Heart right ventricle (tissue), 16 donors: ENCODE measurements at places on chromosomes 6 and 20. TPM values are rescaled to one million over a fixed set of nuclear protein-coding genes. Genes with fewer than 3 reads are reported as not detected.

GRCh38 chr6:2896741-2897140, 6.4 kb downstream of the SERPINB9 start:
- H3K36me3 ChIP-seq, result peaks cover 4% of the 10 kb centered on the region
- no peak overlapping the region for H3K27ac ChIP-seq
- DNase-seq, result no peak

- no peaks in the 10 kb centered on the region for H3K36me3 ChIP-seq
- no peak overlapping the region for H3K4me3 ChIP-seq
- no peak for DNase-seq
- no peak overlapping the region for H3K27ac ChIP-seq
- H3K4me1 ChIP-seq, result peaks cover 19% of the 10 kb centered on the region
- no peaks in the 10 kb centered on the region for H3K27me3 ChIP-seq
Observed at GRCh38 chr20:35451295-35451694, 4.1 kb upstream of the CEP250 start.

DNA sequence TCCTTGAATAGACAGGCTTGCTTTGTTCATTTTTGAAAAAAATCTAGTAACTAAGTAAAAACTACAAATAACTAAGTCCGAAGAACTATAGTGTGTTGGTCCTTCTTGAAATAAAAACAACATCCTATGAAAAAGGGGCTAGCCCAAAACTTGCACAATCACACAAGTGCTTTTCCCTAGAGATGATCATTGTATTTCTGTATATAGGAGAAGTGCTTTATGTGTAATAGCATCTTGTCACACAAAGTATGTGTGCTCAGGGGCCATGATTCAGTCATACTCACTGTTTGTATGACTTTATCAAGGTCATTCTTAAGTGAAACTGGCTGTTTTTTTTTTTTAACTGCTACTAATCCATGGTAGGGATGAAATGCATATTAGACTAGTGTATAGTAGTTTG, 179.8 kb downstream of the DTNBP1 start:
- no peaks in the 10 kb centered on the region for H3K27me3 ChIP-seq
- no peak overlapping the region for H3K4me3 ChIP-seq
- peaks cover 19% of the 10 kb centered on the region for H3K4me1 ChIP-seq
- no peak for DNase-seq
- no peak overlapping the region for H3K27ac ChIP-seq

GRCh38 chr6:134936476-134936875, 13.4 kb downstream of the ALDH8A1 start:
- no peaks in the 10 kb centered on the region for H3K27me3 ChIP-seq
- no peak for DNase-seq
- no peaks in the 10 kb centered on the region for H3K36me3 ChIP-seq
- H3K27ac ChIP-seq, result no peak overlapping the region
- no peaks in the 10 kb centered on the region for H3K4me1 ChIP-seq
- H3K4me3 ChIP-seq, result no peak overlapping the region

DNA sequence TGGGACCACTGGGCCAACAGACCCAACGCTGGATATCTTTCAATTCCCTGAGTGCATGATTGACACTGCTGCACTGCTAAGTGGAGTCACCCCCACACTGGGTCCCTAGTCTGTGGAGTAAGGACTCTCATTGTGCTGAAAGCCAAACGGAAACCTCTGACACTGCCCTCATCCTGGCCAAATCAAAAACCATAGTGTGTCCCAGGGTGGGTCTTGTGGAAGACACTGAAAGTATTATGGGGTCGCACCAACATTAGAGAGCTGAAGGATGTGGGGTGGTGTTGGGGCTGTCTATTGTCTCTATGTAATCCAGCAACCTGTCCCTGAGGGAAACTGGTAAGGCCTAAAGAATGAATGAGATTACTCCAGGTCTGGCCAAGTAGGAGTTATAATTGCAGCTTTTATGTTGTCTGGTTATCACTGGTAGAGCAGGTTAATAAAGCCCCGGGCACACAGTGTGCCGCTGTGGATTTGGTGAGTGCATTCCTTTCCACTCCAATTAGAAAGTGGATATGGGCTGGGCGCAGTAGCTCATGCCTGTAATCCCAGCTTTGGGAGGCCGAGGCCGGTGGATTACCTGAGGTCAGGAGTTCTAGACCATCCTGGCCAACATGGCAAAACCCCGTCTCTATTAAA, 57.9 kb downstream of the HLA-A start:
- no peaks in the 10 kb centered on the region for H3K27me3 ChIP-seq
- H3K27ac ChIP-seq, result no peak overlapping the region
- H3K4me3 ChIP-seq, result no peak overlapping the region
- no peak for DNase-seq
- H3K4me1 ChIP-seq, result no peaks in the 10 kb centered on the region

DNA sequence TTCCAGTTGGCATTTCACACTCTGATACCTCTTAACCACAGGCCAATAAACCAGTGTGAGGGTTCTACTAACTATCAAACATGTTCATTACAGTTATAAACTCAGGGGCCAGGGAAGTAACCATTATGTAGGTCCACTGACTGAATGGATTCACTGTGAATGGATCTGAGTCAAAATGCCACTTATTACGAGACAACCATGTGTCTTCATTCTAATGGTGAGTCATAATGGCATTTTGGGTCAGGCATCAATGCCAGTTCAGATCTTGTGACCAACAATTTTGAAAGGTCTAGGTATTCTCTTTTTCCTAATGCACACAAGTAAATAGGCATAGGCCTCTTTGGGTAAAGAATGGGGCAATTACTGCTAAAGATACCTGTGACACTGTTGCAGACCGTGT, 112.2 kb upstream of the HEY2 start:
- H3K27ac ChIP-seq, result no peak overlapping the region
- no peaks in the 10 kb centered on the region for H3K27me3 ChIP-seq
- no peak for DNase-seq
- peaks cover 14% of the 10 kb centered on the region for H3K4me1 ChIP-seq
- H3K36me3 ChIP-seq, result no peaks in the 10 kb centered on the region

GRCh38 chr6:155327326-155328073, 13.2 kb upstream of the TFB1M start:
- H3K4me3 ChIP-seq, result no peak overlapping the region
- H3K27ac ChIP-seq, result no peak overlapping the region
- H3K4me1 ChIP-seq, result no peaks in the 10 kb centered on the region
- DNase-seq, result peak; percentile 46

DNA sequence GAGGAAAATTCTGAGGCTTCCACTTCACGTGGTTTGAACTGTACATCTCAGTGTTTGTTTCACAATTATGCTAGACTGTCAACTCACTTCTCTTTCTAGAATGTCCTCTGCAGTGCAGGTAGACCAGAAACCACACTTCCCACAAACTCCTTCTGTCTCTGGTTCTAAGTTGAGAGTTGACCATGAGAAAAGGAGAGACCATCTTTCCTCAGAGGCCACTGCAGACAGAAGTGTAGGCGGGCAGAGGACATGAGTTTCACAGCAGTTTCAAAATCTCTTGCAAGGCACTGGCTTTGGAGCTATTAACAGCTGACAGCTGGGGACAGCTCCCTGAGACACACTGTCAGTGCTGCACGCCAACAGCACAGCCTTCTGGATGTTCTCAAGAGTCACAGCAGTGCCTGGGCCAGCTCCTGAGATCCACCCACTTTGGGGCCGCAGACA, 55.4 kb upstream of the MOXD1 start:
- H3K4me3 ChIP-seq, result no peak overlapping the region
- H3K36me3 ChIP-seq, result peaks cover 6% of the 10 kb centered on the region
- H3K27me3 ChIP-seq, result no peaks in the 10 kb centered on the region
- DNase-seq, result peak; percentile 58

The LY6G5C gene
- 2.0 TPM for total RNA-seq

The ZSCAN12 gene
- 2.5 TPM for total RNA-seq
